ENCODE measurements at places on chromosomes 2 and 18. TPM values are rescaled to one million over a fixed set of nuclear protein-coding genes. Genes with fewer than 3 reads are reported as not detected.

Gene SLC16A14
- 0.67 TPM for polyA plus RNA-seq

Gene CIB4
- polyA plus RNA-seq: not detected

Gene RND3
- 202 TPM for polyA plus RNA-seq

Gene PID1
- polyA plus RNA-seq: 6.0 TPM

Gene SLC35G4
- polyA plus RNA-seq: not detected

Gene SLC9A4
- polyA plus RNA-seq: not detected

Gene ECEL1
- not detected for polyA plus RNA-seq

Gene C1GALT1C1L
- 0.28 TPM for polyA plus RNA-seq

Data from keratinocyte (primary cell).